Skin of body (tissue), 3 donors: ENCODE measurements at places on chromosomes 1 and 21. TPM values are rescaled to one million over a fixed set of nuclear protein-coding genes. Genes with fewer than 3 reads are reported as not detected.

Gene ARHGEF10L
- 24.7 TPM for total RNA-seq

Gene FAM110D
- 0.30 TPM for total RNA-seq

Gene EDN2
- 11.7 TPM for total RNA-seq

Gene GSTM3
- total RNA-seq, result 40.7 TPM

Gene TCEA3
- total RNA-seq, result 66.2 TPM

Gene IL20
- total RNA-seq, result 0.59 TPM

Gene HPCA
- total RNA-seq, result not detected

Gene SPRR1A
- total RNA-seq, result 6.1 TPM

Gene WDR3
- total RNA-seq, result 11.6 TPM

Gene NBPF4
- total RNA-seq, result not detected

Gene NTMT2
- not detected for total RNA-seq

Gene ILDR2
- 0.30 TPM for total RNA-seq

GRCh38 chr1:224763126-224763775, 147.1 kb downstream of the CNIH3 start:
- DNase-seq, result no peak

DNA sequence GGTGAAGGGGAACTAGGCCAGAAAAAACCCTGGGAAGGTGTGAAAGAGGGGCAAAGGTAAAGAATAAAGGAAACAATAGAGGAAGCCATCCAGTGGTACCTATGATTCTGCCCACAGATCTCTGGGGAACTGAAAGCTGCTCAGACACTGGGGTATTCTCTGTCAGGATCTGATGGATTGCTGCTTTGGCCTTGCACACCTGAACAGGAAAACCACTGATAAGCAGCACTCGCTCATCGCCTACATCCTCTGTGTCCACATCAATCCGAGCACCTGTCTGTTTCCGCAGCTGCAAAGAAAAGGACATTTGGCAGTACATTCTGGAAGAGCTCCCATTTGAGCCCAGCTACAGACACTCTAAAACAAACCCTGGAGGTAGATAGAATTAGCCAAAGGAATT, 10.4 kb downstream of the TDRKH start:
- no peak for DNase-seq

- DNase-seq, result no peak
Observed at GRCh38 chr1:22699681-22700520, 10.7 kb upstream of the EPHB2 start.

DNA sequence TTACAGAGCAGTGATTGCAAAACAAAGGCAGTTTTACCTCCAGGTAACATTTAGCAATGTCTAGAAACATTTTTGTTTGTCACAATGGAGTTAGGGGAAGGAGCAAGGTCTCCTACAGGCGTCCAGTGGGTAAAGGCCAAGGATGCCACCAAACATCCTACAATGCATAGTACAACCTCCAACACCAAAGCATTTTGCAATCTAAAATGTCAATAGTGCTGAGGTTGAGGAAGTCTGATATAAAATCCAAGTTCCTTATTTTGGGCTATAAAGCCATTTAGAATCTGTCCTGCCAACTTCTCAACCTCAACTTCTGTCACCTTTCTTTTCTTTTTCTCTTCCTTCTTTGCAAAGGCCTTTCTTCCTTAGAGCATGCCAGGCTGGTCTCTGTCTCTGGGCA, 111.2 kb downstream of the FASLG start:
- no peak for DNase-seq

GRCh38 chr1:151803915-151804314, 1.3 kb downstream of the LINGO4 start:
- DNase-seq, result no peak

DNA sequence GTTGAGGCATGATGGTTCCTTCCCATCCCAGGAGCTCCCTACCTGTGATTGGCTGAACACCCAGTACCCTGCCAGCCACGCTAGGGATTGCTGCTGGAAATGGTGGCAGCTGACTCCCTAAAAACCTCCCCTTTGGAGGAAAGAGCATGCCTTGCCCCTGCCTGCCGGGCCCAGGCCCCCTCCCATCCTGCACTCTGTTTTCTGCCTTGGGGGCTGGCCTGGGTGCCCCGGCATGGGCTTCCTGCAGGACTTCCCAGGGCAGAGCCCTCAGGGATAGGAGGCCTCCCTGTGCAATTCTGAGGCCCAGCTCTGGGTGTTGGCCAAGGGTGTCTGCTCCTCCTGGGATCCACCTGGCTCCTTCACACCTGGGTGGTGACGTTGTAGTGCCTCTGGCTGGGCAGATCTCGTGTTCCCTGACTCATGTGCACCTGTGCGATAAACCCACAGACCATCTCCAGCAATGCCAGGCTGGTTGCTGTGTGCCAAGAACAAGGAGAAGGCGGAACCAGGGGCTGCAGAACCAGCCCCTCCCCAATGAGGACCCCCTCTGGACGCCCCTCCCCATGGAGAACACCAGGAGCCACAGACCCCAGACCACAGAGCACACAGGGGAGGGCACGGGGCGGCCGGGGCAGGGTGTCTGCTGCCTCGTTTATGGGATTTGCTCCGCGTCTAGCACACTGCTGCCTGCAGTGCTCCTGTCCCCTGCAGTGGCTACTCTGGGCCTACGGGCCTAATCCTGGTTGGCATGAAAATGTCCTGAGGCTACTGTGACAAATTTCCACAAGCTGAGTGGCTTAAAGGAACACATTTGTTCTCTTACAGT, 13.6 kb downstream of the CSTB start:
- DNase-seq, result no peak

DNA sequence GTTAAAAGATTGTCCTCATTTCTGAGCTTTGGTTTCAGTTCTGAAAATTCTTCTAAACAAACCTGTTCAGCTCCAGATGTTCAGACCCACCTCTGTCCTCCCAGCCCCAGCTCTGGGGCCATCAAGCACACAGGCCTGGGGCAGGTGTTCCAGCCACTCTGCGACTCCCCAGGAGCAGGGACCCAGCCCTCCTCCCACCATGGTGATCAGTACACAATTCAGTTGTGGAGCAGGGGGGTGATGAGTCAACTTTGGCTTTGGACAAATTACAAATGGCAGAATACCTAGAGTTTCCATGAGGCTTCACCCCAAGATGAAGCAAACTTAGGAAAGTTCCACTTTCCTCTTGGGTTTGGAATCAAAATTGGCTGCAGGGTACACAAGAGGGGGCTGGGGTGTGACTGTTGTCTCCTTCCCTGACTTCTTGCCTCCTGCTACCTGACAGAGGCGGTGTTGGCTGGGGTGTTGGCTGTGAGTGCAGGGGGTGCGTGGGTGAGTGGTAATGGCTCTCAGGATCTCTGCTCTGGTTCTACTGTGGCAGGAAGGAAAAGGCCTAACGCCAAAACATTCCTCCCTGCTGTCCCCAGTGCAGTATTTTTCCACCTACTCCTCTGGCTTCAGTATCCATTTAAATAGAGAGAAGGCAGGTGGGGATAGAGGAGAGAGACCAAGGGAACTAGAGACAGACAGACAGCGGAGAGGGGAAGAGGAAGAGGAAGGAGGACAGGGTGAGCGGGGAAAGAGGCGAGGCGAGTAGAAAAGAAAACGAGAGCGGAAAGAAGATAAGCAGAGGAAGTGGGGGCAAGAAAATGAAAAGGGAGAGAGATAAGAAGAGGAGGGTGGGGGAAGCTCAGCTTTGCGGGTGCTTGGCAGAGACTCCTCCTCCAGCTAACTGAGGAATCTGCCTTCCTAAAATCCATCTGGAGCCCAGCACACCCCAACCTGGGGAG, 20.6 kb upstream of the LRRN2 start:
- DNase-seq, result no peak

GRCh38 chr1:218718977-218719376, 373.8 kb downstream of the TGFB2 start:
- no peak for DNase-seq

GRCh38 chr1:30656171-30656940, 67.0 kb downstream of the MATN1 start:
- no peak for DNase-seq

DNA sequence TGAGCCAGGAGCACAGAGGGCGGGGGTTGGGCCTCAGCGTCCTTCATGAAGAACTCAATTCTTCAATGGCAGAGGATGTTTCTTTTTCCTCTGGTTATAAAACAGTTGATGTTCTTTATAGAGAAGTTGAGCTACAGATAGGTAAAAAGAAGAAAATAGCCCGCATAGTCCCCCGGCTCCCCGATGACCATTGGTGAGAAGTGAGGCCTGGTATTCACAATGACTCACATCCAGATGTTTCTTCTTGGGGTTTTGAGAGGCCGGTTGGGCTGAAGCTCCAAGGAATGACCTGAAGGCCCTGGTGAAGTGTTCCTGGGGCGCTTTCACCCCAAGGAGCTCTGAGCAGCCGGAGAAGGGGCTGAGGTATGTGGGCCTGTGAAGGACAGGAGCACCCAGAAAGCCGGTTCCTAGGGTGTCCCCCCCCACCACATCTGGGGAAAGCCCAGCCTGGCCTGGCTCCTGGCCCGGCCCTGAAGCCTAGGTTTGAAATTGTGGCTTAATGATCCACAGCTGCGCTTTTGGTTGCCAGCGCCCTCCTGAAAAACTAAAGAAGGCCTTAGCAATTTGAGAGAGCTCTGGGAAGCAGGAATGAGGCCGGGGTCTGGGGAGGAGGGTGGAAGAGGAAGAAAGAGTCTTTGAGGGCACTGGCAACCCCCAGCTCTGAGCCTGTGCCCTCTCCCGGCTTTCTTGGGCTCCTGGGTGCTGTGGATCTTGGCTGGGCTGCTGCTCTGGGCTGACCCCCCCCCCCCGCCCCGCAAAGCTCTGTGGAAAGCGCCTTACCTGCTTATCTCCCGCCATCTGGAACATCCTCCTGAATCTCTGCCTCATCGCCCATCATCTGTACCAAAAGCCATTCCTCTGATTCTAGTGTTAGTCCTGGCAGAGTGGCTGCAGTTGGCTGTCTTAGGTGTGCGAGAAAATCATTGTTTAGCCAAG, 444.7 kb downstream of the CAMTA1 start:
- DNase-seq, result peak; percentile 3

DNA sequence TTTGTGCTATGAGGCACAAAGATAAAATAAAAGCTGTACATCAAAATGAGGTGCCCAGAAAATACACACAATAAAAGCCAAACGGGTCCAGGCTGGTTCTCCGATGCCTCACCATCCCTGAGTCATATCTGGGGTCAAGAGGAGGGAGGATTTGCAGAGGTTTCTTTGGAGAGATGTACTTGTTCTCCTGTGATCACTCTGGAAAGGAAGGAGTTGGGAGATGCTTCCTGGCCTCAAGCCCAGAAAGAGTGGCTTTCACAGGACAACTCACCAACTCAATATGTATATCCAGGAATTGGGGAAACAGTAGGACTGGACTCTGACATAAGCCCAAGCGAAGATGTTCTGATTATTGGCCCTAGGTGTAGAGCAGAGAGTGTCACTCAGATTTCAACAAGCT, 51.9 kb downstream of the DIPK1A start:
- no peak for DNase-seq

DNA sequence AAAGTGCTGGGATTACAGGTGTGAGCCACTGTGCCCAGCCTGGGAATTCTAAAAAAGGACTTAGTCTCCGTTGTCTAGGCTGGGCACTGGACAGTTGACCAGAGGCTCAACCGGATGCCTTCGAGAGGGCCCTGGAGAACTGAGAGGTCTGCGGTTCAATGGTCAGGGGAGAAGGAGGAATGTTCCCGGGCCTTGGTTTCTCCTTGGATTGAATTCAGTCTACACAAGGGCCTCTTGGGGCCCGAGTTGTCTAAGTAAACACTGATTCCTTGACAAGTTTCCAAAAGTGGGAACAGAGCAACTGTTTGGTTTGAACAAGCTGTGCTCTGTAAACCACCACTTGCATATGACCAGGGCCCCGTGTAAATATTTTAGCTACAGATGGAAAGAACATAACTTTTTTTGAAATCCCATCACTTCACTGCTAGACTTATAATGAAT, 29.1 kb upstream of the CAPZB start:
- peak; percentile 19 for DNase-seq

GRCh38 chr1:62025154-62025553, 169.5 kb upstream of the L1TD1 start:
- DNase-seq, result no peak

- peak; percentile 6 for DNase-seq
Observed at GRCh38 chr1:184577319-184577718, 177.3 kb downstream of the EDEM3 start.

- no peak for DNase-seq
Observed at GRCh38 chr1:19360843-19361610, 48.9 kb downstream of the SLC66A1 start.

DNA sequence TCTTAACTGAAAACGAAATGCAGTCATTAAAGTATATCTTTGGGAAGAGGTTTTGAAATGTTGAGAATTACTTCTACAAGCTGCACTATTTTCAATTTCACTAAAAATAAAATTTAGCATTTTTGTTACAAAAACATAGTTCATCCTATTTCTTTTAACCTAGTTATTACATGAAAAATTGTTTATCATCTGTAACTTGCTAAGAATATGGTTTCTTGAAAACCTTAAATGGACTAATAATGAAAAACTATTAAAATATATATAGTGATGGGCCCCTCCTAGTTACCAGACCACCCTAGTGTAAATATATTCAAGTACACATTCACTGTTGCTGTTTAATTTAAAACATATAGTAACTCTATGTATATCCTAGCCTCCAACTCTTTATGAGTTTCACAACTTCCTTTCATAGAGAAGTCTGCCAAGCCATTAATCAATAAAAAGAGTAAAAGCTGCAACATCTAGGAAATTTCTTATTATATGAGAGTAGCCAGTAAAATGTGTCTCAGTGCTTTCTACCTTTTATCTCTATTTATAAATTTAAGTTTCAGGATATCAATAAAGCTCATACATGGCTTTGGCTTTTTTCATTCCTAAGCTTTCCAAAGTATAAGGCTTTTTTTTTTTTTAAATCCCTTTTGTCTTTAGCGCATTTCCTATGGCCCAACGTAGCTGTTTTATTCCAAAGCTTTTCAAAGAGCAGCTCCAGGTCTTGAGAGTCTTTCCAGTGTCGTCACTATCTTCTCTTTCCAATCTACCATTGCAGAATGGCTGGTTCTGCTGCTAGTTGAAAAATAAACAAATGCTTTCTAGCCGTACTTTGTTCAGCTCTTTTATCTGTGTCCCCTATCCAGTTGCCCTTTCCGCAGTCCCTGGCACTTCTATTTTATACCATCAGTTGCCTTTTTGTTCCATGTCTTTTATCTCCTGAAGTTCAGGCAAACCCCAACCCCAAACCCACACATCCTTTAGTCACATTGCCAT, 6.5 kb downstream of the IRF2BP2 start:
- peak; percentile 87 for DNase-seq

GRCh38 chr1:6998267-6998666, 213.0 kb downstream of the CAMTA1 start:
- no peak for DNase-seq

DNA sequence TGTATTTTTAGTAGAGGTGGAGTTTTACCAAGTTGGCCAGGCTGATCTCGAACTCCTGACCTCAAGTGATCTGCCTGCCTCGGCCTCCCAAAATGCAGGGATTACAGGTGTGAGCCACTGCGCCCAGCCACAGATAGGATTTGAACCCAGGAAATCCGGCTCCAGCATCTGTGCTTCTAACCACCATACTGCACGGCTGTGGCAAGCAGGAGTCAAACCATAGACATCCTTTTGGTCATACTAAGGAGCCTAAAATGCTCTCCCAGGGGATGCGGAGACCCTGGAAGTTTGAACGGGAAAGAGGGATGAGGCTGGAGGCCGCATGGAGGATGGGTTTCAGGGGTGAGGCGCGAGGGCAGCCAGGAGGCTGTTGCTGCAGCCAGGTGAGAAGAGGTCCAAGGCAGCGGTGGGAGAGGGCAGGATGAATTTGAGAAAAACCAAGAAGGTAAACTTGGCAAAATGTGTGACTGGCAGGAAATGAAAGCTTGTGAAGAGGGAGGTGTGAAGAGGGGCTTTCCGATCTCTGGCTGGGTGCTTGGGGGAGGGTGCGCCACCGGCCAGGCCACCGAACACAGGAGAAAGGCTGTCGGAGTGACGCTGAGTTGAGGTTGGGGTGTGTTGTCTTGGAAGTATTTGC, 24.0 kb upstream of the CDK18 start:
- DNase-seq, result no peak

- DNase-seq, result no peak
Observed at GRCh38 chr1:172895050-172895460, 155.7 kb downstream of the TNFSF18 start.
